Kidney (tissue), 22 donors: ENCODE measurements at places on chromosomes 16 and 17. TPM values are rescaled to one million over a fixed set of nuclear protein-coding genes. Genes with fewer than 3 reads are reported as not detected.

OR1F1 gene
- total RNA-seq: not detected

- no peak within 1 kb of the TSS for H3K27ac ChIP-seq
- H3K4me1 ChIP-seq: no peaks in the 10 kb centered on the region
- no peaks in the 10 kb centered on the region for H3K36me3 ChIP-seq
Measured at GRCh38 chr16:23835390-23836077, at the start of gene PRKCB. Gene PRKCB, plus strand, starts transcription at chr16:23835983.

DNA sequence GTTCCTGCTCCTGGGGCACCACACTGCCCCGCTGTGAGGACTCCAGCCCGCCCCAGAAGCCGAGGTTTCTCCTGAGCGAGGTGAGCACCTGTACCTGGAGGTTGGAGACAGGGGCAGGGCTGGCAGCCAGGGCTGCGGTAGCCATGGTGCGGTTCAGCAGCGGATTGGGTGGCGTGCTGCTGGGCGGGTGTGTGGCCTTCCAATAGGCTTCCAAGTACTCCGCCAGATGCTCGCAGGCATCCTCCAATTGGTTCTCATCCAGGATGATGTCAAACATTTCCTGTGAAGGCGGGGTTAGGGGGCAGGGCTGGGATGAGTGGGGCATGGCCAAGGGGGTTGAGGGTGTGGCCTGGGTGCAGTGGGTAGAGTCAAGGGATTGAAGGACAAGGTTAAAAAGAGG is 11.3 kb upstream of the ARL5C start:
- no peaks in the 10 kb centered on the region for H3K4me1 ChIP-seq
- H3K4me3 ChIP-seq: no peak overlapping the region
- no peaks in the 10 kb centered on the region for H3K36me3 ChIP-seq
- H3K27ac ChIP-seq: no peak overlapping the region

TBC1D3 gene
- not detected for total RNA-seq

GRCh38 chr17:9986754-9987382 is 81.8 kb upstream of the RCVRN start:
- no peak overlapping the region for H3K4me3 ChIP-seq
- H3K27me3 ChIP-seq: no peaks in the 10 kb centered on the region
- no peaks in the 10 kb centered on the region for H3K36me3 ChIP-seq
- DNase-seq: no peak

DNA sequence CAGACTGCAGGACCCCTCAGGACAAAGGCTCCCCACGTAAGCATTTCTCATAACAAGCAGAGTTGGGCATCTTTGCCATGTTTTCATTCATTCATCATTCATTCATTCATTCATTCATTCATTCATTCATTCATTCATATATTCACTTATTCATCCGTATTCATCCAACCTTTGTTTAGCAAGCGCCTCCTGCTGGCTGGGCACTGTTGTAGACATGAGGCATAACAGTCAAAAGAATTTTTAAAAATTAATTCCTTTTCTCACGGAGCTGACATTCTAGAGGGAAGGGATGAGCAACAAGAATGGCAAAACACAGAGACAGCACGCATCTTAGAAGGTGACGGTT is 351.7 kb upstream of the TNRC6C start:
- H3K36me3 ChIP-seq: no peaks in the 10 kb centered on the region
- H3K4me1 ChIP-seq: no peaks in the 10 kb centered on the region
- no peak for DNase-seq
- H3K27ac ChIP-seq: no peak overlapping the region
- no peaks in the 10 kb centered on the region for H3K27me3 ChIP-seq

DNA sequence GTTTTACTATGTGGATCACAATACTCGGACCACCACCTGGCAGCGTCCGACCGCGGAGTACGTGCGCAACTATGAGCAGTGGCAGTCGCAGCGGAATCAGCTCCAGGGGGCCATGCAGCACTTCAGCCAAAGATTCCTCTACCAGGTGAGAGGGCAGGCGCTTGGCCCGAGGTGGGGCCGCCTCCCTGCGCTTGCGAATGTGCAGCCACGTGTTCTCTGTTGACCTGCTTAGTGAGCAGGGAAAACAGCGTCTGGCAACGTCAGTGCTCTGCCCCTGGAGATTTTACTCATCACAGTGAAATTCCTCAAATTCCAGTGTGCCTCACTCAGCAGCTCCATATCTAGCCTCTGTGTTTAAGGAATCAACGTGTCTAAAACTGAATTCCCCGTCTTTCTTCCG is 33.4 kb upstream of the CLEC18A start:
- H3K4me3 ChIP-seq: no peak overlapping the region
- H3K27me3 ChIP-seq: no peaks in the 10 kb centered on the region
- H3K27ac ChIP-seq: peak overlapping the region; percentile 77
- DNase-seq: peak; percentile 80
- no peaks in the 10 kb centered on the region for H3K36me3 ChIP-seq
- H3K4me1 ChIP-seq: no peaks in the 10 kb centered on the region

- no peak overlapping the region for H3K27ac ChIP-seq
- no peaks in the 10 kb centered on the region for H3K4me1 ChIP-seq
- H3K4me3 ChIP-seq: no peak overlapping the region
- no peaks in the 10 kb centered on the region for H3K36me3 ChIP-seq
- H3K27me3 ChIP-seq: no peaks in the 10 kb centered on the region
Measured at GRCh38 chr17:74840989-74841666, 18.6 kb downstream of the GRIN2C start.

DNA sequence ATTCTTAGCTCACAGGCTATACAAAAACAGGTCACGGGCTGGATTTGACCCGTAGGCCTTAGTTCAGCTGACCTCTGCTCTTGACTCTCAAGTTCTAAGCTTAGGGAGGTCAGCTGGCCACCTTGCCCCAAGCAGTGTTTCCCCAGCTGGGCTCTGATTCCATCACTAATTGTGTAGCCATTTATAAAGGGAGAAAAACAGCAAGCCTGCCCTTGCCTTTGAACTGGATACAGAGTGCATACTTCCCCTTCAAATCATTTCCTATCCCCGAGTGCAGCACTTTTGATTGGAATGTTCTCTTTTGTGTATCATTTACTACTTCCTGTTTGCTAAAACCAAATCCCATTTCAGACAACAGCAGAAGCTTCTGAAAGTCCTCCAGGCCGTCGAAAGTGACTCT is 153.6 kb downstream of the KATNIP start:
- H3K27me3 ChIP-seq: no peaks in the 10 kb centered on the region
- H3K4me3 ChIP-seq: no peak overlapping the region

TCF25 gene
- 209 TPM for total RNA-seq

DNA sequence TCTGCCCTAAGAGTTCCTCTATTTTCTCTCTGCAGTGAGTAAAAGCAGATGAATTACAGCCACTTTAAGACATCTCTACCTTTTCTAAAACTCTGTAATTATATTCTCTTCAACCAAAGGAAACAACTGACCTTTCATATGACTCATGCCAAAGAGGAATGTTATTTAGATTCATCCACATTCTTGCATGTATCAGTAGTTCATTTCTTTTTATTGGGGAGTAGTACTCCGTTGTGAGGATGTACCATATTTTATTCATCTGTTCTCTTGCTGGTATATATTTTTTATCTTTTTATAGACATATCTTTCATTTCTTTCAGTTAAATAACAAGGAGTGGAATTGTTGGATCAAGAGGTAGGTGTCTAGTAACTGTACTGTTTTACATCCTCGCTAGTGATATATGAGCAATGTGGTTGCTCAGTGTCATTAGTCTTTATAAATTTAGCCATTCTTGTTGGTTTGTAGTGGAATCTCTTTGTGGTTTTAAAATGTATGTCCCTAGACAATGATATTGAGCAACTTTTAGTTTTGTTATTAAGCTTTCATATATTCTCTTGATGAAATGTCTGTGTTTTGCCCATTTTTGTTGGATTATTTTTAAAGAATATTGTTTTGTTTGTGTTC is 7.8 kb upstream of the MYH8 start:
- no peak for DNase-seq
- H3K36me3 ChIP-seq: no peaks in the 10 kb centered on the region
- no peak overlapping the region for H3K27ac ChIP-seq
- H3K27me3 ChIP-seq: no peaks in the 10 kb centered on the region
- H3K4me3 ChIP-seq: no peak overlapping the region

NPTX1 gene
- total RNA-seq: 0.31 TPM

- no peaks in the 10 kb centered on the region for H3K36me3 ChIP-seq
- no peaks in the 10 kb centered on the region for H3K27me3 ChIP-seq
- no peak for DNase-seq
- no peaks in the 10 kb centered on the region for H3K4me1 ChIP-seq
Measured at GRCh38 chr17:6748617-6749016, 7.2 kb upstream of the XAF1 start.

- DNase-seq: peak; percentile 74
- no peaks in the 10 kb centered on the region for H3K4me1 ChIP-seq
- no peak overlapping the region for H3K27ac ChIP-seq
- H3K27me3 ChIP-seq: no peaks in the 10 kb centered on the region
- H3K4me3 ChIP-seq: peak overlapping the region; percentile 32
- H3K36me3 ChIP-seq: no peaks in the 10 kb centered on the region
Measured at GRCh38 chr17:28524476-28525424, 18.6 kb downstream of the FOXN1 start.

DNA sequence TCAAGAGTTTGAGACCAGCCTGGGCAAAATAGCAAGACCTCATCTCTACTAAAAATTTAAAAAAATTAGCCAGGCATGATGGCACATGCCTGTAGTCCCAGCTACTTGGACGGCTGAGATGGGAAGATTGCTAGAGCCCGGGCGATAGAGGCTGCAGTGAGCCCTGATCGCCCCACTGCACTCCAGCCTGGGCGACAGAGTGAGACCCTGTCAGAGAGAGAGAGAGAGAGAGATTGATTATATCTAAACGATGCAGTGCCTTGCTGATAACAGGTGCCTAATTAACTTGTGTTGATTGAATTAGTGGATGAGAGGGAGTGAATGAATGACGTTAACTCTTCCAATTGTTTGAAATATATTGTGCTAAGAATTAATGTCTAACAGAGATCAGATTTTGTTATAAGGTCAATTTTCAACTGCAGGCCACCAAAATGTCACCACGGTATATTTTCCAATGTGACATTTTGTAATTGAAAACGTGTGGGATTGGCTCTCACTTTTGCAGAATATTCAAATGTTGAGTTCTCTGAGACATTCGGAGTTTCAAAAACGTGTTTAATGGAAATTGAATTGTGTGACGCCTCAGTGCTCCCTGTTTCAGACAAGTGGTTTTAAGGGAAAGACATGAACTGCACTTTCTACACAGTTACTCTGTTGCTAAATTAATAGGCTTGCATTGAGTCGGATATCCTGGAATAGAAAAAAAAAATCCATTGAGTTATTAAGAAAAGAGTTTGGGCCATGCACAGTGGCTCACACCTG is 53.6 kb downstream of the ABAT start:
- H3K27me3 ChIP-seq: no peaks in the 10 kb centered on the region
- H3K36me3 ChIP-seq: no peaks in the 10 kb centered on the region
- no peaks in the 10 kb centered on the region for H3K4me1 ChIP-seq
- no peak overlapping the region for H3K27ac ChIP-seq

DNA sequence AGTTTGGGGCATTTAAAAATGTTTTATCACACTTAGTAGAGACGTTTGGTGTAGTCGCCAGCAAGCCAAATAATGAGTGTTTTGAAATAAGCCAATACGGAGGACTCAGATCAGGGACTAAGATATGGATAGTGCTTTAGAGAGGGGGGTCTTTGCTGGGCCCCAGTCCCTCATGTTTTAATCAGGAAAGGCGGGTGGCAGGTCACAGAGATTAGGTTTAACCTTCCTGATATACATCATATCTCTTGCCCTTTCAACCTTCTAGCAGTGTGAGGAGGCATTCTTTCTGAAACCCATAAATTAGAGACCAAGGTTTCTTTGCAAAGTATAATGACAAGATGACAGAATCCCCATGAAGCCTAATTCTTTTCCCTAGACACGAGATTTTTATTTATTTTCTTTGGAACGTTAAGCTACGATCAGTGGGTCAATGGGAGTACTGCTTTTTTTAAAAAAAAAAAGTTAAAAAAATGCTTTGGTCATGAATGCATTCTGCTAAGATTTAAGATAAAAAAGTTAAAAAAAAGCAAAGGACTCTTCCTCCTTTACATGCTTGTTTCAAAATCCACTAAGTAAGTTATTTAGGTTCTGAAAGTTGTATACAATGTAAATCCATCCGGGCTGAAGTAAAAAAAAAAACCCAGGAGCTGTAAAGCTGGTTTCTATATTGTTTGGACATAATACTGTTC is 572.1 kb upstream of the SALL1 start:
- DNase-seq: peak; percentile 82
- H3K36me3 ChIP-seq: no peaks in the 10 kb centered on the region
- no peak overlapping the region for H3K27ac ChIP-seq
- H3K27me3 ChIP-seq: no peaks in the 10 kb centered on the region

DNA sequence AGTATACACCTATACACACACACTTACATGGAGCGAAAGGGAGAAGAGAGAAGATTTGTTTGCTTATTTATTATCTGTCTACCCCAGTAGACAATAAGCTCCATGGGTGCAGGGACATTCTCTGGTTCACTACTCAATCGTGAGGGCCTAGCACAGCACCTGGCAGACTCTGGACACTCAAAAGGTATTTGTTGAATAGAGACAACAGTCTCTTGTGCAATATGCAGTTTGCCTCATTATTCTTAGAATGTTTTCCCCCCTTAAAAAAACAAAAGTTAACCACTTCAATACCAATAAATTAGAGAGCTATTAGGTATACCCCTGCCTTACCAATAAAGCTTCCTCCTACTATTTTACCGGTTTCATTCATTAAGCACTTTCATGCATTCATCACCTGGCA is 2.0 kb downstream of the AKAP10 start:
- H3K27me3 ChIP-seq: no peaks in the 10 kb centered on the region
- no peak for DNase-seq
- no peaks in the 10 kb centered on the region for H3K36me3 ChIP-seq
- H3K4me3 ChIP-seq: no peak overlapping the region

- DNase-seq: peak; percentile 79
- no peaks in the 10 kb centered on the region for H3K36me3 ChIP-seq
- peak overlapping the region; percentile 84 for H3K27ac ChIP-seq
- H3K27me3 ChIP-seq: no peaks in the 10 kb centered on the region
Measured at GRCh38 chr17:55731586-55732250, 9.1 kb upstream of the TMEM100 start.

DNA sequence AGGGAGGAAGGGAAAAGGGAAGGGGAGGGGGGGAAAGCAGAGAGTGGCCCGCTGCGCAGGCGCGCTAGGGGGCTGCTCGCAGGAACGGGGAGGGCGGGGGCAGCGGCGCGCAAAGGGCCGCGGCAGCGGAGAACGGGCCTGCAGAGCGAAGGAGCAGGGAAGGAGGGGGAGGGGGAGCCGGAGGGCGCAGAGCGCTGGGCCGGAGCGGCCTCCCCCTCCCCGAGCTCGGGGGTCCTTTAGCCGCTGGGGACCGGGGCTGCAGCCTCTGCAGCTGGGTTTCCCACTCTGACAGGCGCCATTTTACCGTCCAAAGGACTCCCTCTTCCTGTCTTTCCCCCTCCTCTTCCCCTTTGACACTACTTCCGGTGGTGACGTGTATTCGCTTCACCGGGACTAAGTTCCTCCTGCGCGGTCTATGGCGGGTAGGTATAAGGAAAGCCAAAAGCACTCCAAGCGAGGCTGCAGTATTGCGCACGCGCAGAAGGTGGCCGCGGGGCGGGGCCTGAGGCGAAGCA is at the start of gene CTDNEP1:
CTDNEP1 (minus strand) TSS at position 74 of the 515 bp plus-strand sequence. CDS start 438 bp downstream, outside the sequence.
- peak within 1 kb of the TSS; percentile 100 for H3K27ac ChIP-seq
- peak within 1 kb of the TSS; percentile 86 for H3K4me3 ChIP-seq
- H3K27me3 ChIP-seq: no peaks in the 10 kb centered on the region
- peaks cover 13% of the 10 kb centered on the region for H3K36me3 ChIP-seq

TRPV3 gene
- 1.2 TPM for total RNA-seq
